ENCODE measurements at places on chromosomes 3 and 15.

DNA sequence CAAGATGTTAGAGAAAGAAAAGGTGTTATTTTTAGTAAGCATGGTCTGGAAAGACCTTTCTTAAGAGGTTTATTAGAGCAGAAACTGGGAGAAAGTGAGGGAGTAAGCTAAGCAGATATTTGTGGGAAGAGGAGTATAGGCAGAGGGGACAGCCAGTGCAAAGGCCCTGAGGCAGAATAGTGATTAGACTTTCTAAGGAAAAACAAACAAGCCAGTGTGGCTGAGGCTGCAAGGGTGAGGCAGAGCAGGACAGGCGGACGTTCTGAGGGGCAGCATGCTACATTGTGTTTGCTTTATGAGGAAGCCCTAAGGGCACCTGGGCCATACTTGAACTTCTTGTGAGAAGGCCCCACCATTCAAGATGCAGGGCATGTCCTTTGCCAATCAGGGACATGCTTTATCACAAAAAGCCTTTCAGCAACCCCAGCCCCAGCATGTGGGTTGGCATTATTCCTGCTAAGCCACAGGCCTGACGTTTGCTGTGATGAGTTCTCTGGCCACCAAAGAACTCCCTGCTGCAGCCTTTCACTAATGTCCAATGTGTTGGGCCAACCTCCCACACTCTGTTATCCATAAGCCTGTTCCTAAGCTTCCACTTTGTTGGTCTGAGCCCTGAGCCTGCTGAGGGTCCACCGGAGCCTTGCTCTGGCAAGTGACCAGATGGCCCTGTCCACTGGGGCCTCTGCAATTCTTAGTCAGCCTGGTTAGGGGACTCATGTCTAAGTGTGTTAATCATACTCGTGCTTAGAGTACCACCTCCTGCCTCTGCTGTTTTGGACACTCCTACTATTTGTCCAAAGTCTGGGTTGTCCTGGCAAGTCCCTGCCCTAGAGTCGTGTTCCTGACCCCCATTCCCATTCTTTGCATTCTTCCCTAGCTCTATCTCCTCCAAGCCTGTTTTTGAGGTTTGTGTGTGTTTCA is 209.9 kb upstream of the CTNNB1 start:
- H3K4me1 ChIP-seq: no peaks in the 10 kb centered on the region
- no peaks in the 10 kb centered on the region for H3K36me3 ChIP-seq
- no peak overlapping the region for H3K27ac ChIP-seq
- DNase-seq: no peak
- H3K27me3 ChIP-seq: peaks cover 19% of the 10 kb centered on the region

DNA sequence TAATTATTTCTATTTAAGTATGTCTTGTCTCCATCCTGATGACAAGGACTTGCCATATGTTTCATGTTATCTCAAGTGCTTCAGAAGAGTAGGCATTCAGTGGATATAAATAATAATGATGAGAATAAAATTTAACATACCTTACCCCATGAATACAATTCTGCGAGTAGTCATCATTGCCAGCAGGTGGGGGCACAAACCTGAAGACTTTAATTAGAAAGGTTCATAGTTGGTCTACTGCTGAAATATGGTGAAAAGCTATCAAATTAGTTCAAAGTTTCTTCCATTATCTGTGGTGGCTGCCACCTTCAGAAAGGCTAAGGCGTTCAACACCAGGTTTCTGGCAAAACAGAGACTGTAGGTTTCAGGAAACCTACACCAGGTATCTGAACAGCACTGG is 100.9 kb downstream of the P3H2 start:
- no peak overlapping the region for H3K27ac ChIP-seq
- H3K27me3 ChIP-seq: peaks cover 24% of the 10 kb centered on the region
- DNase-seq: no peak
- peaks cover 2% of the 10 kb centered on the region for H3K4me1 ChIP-seq

DNA sequence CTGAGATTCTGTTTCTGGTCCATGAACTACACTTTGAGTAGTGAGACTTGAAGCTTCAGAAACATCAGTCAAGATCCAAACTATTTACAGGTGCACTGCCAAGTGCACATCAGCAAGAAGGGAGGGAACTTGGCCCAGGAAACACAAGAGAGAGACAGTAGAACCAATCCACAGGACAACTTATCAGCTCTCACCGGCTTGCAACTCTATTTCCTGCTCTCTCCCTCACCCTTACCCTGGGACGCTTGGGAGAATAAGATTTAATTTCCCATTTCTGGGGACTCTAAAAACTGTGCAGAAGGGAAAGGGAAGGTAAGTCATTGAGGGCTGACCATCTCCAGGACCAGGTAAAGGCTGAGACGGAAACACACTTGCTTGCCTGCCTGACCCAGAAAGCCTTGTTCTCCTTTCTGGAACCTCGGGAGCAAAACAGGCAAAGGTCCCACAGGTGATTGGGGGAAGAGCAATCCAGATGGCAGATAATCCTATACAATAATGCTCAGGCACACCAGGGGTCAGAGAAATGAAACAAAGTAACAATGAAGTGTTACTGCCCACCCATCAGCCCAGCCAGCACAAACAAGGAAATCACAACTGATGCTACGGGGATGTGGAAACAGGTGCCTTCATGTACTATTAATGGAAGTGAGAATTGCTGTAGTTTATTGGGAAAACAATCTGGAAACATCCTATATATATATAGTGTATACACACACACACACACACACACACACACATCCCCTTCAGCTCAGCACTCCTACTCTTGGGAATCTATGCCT is 154.4 kb downstream of the XXYLT1 start:
- no peak for DNase-seq
- H3K27ac ChIP-seq: no peak overlapping the region
- no peaks in the 10 kb centered on the region for H3K27me3 ChIP-seq

GRCh38 chr3:135226057-135226456 is 431.0 kb downstream of the EPHB1 start:
- H3K36me3 ChIP-seq: no peaks in the 10 kb centered on the region
- no peak for DNase-seq
- H3K27ac ChIP-seq: no peak overlapping the region
- H3K27me3 ChIP-seq: no peaks in the 10 kb centered on the region
- peaks cover 2% of the 10 kb centered on the region for H3K4me1 ChIP-seq

DNA sequence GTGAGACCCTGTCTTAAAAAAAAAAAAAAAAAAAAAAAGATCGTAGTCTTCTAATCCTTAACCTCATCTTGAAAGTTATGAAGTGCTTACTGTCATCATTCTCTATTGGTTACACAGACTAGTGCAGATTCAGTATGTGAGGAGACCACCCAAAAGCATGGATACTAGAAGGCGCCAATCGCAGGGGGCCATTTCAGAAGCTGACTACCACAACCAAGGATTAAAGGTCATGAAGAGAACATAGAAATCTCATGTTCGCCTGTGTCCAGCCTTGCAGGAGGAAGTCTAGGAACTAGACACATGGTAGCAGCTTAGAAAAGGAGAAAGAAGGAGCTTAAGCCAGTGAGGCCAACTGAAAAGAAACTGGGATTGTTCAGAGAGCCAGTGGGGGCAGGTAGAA is 207.8 kb downstream of the THSD4 start:
- H3K4me3 ChIP-seq: no peak overlapping the region
- H3K36me3 ChIP-seq: no peaks in the 10 kb centered on the region
- no peak for DNase-seq
- peaks cover 1% of the 10 kb centered on the region for H3K27me3 ChIP-seq
- no peak overlapping the region for H3K27ac ChIP-seq
- H3K4me1 ChIP-seq: no peaks in the 10 kb centered on the region

DNA sequence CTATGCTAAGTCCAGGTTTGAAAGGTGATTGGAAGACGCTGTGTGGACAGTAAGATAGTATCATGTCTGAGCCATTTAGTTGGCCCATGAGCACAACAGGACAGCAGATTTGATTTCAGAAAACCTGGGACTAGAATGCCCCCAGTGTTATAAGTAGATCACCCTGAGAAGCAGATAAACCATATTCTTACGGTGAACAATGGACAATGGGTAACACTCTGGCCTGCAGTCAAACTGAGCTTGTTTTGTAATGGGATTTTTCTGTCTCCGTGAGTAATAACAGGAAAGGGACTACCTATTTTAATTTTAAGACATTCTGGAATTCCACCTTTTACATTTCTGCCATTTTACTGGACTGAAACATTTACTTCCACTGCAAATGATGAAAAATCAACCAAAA is 71.5 kb downstream of the LDHAL6B start:
- DNase-seq: no peak
- no peaks in the 10 kb centered on the region for H3K36me3 ChIP-seq
- no peak overlapping the region for H3K27ac ChIP-seq
- no peak overlapping the region for H3K4me3 ChIP-seq
- no peaks in the 10 kb centered on the region for H3K4me1 ChIP-seq

DNA sequence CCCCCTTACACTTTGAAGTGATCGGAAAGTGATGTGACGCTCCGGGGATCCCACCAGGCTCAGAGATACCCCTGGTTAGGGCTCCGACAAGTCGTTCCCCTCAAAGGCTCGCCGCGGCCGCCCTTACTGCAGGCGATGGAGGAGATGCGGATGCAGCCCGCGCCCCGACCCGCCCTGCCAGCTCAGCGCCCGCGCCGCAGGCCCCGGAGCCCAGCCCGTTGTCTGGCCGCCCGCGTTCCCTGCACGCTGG is 228 bp downstream of the GLT8D1 start:
- peaks cover 31% of the 10 kb centered on the region for H3K4me1 ChIP-seq
- H3K4me3 ChIP-seq: peak overlapping the region; percentile 94
- H3K27me3 ChIP-seq: no peaks in the 10 kb centered on the region
- peak overlapping the region; percentile 87 for H3K27ac ChIP-seq
- DNase-seq: no peak

GRCh38 chr3:183468424-183468823 is 40.0 kb upstream of the MCF2L2 start:
- peak overlapping the region; percentile 87 for H3K27ac ChIP-seq
- no peak overlapping the region for H3K4me3 ChIP-seq
- DNase-seq: no peak
- no peaks in the 10 kb centered on the region for H3K36me3 ChIP-seq

DNA sequence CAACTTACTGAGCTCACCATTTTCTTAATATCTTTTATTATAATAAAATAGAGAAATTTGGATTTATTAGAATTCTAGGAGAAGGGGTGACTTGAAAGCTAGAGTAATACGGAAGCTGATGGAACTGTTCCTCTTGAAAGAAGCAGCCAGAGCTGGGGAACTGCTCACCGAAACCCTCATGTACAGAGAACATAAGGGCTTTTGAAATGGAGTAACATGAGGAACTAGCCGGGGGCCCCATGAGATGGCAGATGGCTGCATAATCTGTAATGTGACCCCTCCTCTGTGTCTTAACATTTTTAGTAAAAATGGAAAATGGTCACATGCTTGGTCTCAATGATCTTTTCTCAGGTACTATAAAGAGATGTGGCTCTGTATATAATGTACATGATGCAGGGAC is 15.7 kb upstream of the DYNC1LI1 start:
- no peak overlapping the region for H3K4me3 ChIP-seq
- no peaks in the 10 kb centered on the region for H3K36me3 ChIP-seq
- H3K27me3 ChIP-seq: no peaks in the 10 kb centered on the region
- no peak overlapping the region for H3K27ac ChIP-seq

- no peaks in the 10 kb centered on the region for H3K27me3 ChIP-seq
- no peak overlapping the region for H3K27ac ChIP-seq
- H3K36me3 ChIP-seq: no peaks in the 10 kb centered on the region
- no peaks in the 10 kb centered on the region for H3K4me1 ChIP-seq
- H3K4me3 ChIP-seq: no peak overlapping the region
Measured at GRCh38 chr15:57662091-57662744, 44.3 kb upstream of the POLR2M start.

- peaks cover 43% of the 10 kb centered on the region for H3K27me3 ChIP-seq
- peak within 1 kb of the TSS; percentile 82 for H3K4me3 ChIP-seq
Measured at GRCh38 chr3:151085227-151085888, at the start of gene MED12L. Gene MED12L (plus strand): TSS chr3:151085664. CDS start chr3:151086927, 1,263 bp downstream.

- no peak overlapping the region for H3K27ac ChIP-seq
- no peaks in the 10 kb centered on the region for H3K4me1 ChIP-seq
- no peaks in the 10 kb centered on the region for H3K36me3 ChIP-seq
- H3K4me3 ChIP-seq: no peak overlapping the region
Measured at GRCh38 chr15:95267481-95267880, 1036.1 kb downstream of the MCTP2 start.

GRCh38 chr3:151074256-151074655 is 11.2 kb upstream of the MED12L start:
- H3K4me1 ChIP-seq: no peaks in the 10 kb centered on the region
- no peak overlapping the region for H3K4me3 ChIP-seq

GRCh38 chr15:72182673-72183072 is 14.9 kb downstream of the GRAMD2A start:
- H3K27me3 ChIP-seq: peaks cover 32% of the 10 kb centered on the region
- H3K36me3 ChIP-seq: no peaks in the 10 kb centered on the region
- no peaks in the 10 kb centered on the region for H3K4me1 ChIP-seq
- no peak for DNase-seq
- H3K27ac ChIP-seq: no peak overlapping the region
- no peak overlapping the region for H3K4me3 ChIP-seq

GRCh38 chr3:19816631-19817030 is 117.4 kb downstream of the EFHB start:
- H3K27me3 ChIP-seq: peaks cover 2% of the 10 kb centered on the region
- H3K4me1 ChIP-seq: no peaks in the 10 kb centered on the region
- DNase-seq: no peak
- H3K4me3 ChIP-seq: no peak overlapping the region
- H3K27ac ChIP-seq: no peak overlapping the region

GRCh38 chr3:142445816-142446254 is 2.0 kb downstream of the XRN1 start:
- DNase-seq: peak; percentile 65
- peaks cover 43% of the 10 kb centered on the region for H3K4me1 ChIP-seq
- no peaks in the 10 kb centered on the region for H3K27me3 ChIP-seq
- peak overlapping the region; percentile 100 for H3K27ac ChIP-seq
- H3K36me3 ChIP-seq: peaks cover 30% of the 10 kb centered on the region

GRCh38 chr3:80213086-80213485 is 445.3 kb upstream of the ROBO1 start:
- H3K27me3 ChIP-seq: no peaks in the 10 kb centered on the region
- no peak overlapping the region for H3K4me3 ChIP-seq
- H3K4me1 ChIP-seq: no peaks in the 10 kb centered on the region
- H3K36me3 ChIP-seq: no peaks in the 10 kb centered on the region

DNA sequence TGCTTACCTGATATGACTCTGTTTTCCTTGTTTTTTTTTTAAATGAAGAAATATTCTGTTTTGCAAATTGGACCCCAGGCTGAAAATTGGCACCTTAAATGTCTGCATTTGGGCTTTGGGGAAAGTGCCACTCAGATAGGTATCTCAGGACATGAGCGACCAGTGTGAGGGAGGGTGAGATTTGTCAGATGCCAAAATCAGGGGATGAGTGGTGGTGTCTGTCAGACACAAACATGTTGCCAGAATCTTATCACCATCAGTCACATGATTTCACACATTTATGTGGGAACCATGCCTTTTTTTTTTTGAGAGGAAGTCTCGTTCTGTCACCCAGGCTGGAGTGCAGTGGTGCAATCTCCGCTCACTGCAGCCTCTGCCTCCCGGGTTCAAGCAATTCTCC is 75.6 kb upstream of the OSBPL11 start:
- H3K4me3 ChIP-seq: no peak overlapping the region
- H3K27me3 ChIP-seq: no peaks in the 10 kb centered on the region
- no peak overlapping the region for H3K27ac ChIP-seq
- H3K36me3 ChIP-seq: no peaks in the 10 kb centered on the region

GRCh38 chr3:149969940-149970715 is 567 bp downstream of the PFN2 start:
- peak; percentile 79 for DNase-seq
- H3K4me3 ChIP-seq: peak overlapping the region; percentile 87
- peaks cover 11% of the 10 kb centered on the region for H3K4me1 ChIP-seq

GRCh38 chr3:123039178-123039577 is 11.6 kb upstream of the SEMA5B start:
- peaks cover 14% of the 10 kb centered on the region for H3K27me3 ChIP-seq
- no peak overlapping the region for H3K27ac ChIP-seq
- DNase-seq: no peak
- H3K36me3 ChIP-seq: no peaks in the 10 kb centered on the region
- no peaks in the 10 kb centered on the region for H3K4me1 ChIP-seq

All from activated naive CD4-positive, alpha-beta T cell treated with anti-CD3 and anti-CD28 coated beads for 36 hours (primary cell).